ENCODE measurements at places on chromosomes 3 and 15.

GRCh38 chr3:194329583-194329965, 21.6 kb downstream of the CPN2 start:
- no peak for DNase-seq

- DNase-seq, result no peak
These were observed 204.0 kb downstream of the OSBPL10 start for GRCh38 chr3:31777092-31777491.

DNA sequence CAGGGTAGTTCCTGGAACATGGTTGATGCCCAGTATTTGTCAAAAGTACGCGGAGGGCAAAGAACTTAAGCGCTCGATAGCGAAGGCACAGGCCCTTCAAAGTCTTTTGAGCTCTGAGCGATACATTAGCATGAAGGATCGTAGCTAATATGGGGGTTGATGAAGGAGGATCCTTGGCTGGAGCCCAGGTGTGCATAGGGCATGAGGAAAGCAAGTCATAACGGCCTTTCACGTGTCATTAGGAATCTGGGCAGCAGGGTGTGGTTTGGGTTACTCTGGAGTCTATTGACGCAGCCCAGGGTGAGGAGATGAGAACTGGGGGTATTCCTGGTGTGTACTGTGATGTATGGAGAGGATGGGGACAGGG, 31.7 kb downstream of the SPINK8 start:
- DNase-seq, result peak; percentile 16

DNA sequence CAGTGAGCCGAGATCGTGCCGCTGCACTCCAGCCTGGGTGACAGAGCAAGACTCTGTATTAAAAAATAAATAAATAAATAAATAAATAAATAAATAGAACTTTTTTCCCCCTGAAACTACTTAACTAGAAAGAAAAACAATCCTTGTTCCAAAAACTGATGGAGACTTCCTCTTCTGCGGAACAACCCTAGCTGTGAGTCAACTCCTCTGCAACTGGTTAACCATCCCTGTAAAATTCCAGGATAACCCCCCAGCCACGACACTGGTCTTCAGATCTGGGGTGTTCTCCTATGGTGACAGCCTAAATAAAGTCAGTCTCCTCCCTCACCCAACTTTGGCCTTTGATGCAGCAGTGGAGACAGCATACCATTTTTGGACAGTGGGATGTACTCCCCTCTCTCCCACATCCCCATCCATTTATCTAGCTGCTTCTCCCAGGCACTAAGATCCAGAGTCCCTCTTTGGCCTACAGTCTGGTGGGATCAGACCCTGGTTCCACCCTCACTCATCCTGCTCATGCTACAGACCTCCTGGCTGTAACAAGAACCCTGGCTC, 352.6 kb downstream of the OCA2 start:
- DNase-seq, result no peak

DNA sequence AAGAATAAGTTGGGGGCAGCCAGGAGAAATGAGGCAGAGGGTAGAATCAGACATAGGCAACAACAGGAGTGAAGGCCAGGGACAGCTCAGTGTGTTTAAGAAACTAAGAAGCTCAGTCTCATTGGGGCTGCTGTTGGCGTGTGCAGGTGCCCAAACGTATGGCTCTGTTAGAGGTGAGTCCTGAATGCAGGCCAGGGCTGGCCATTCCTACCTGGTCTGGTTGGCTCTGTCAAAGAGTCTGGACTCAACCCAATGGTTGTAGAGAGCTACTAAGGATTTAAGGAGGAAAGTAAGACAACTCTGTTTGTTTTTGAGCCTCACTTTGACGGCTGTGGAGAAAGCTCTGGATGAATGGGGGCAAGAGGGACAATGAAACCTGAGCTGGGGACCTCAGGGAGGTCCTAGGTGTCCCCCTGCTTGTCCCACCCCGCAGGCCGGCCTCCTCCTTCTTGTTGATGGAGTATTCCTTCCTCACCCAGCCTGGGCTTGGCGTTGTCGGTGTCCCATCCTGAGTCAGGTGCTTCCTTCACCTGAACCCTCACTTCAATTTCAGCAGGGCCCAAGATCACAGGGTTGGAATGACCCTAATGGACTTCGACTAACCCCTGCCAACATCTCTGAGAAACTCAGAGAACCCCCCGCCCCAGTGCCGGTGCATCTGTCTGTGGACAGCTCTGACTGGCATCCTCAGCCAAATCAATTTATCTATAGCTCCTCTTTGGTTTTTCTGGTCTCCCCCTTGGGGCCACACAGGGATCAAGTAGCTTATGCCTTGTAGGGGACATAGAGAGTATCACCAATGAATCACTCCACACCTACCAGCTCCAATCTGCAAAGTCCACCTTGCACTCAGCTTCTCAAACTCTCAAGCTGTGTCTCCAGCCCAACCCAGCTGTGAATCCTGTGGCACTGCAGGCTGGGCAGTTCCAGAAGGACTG, 8.3 kb downstream of the ITGA11 start:
- no peak for DNase-seq

DNA sequence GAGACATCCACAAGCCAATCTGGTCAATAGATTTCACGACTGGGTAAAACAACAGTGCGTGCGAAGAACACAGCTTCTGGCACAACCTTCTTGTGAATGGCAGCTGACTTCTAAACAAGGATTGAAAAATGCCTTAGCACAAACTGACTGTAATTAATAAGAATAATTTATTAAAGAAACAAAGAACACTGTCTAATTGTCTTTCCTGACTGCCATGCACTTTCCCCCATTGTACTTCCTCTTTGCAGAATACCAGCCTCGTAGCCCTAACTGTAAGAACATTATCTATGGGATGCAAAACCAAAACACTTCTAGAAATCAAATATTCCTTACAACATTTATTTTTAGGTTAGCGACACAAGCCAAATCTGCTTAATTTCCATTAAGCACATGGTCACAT, 6.5 kb downstream of the FOXP1 start:
- DNase-seq, result no peak

GRCh38 chr15:90074916-90075315, 27.4 kb downstream of the IDH2 start:
- DNase-seq, result no peak

GRCh38 chr15:37034835-37035748, 65.3 kb downstream of the MEIS2 start:
- no peak for DNase-seq

DNA sequence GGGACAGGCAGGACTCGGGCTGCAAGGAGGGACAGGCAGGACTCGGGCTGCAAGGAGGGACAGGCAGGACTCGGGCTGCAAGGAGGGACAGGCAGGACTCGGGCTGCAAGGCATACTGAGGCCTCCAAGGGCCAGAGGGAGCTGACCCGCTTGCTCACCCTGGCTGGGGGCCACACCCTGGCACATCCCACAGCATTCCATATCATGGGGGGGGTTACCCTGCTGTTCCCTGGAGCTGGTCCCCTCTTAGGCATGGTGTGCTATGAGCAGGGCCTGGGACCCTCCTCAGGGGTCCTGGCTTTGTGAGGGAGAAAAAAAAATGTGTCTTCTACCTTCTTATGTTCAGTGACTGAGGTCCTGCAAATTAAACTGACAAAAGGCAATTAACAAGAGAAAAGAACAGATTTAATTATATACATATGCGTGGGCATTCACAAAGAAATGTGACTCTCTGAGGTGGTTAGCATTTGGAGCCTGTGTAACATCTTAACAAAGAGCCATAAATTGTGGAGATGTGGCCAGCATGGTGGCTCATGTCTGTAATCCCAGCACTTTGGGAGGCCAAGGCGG, 97.6 kb upstream of the ALDH1A3 start:
- no peak for DNase-seq

- peak; percentile 22 for DNase-seq
These were observed 215.5 kb upstream of the KCNMB2 start for GRCh38 chr3:178320456-178321351.

DNA sequence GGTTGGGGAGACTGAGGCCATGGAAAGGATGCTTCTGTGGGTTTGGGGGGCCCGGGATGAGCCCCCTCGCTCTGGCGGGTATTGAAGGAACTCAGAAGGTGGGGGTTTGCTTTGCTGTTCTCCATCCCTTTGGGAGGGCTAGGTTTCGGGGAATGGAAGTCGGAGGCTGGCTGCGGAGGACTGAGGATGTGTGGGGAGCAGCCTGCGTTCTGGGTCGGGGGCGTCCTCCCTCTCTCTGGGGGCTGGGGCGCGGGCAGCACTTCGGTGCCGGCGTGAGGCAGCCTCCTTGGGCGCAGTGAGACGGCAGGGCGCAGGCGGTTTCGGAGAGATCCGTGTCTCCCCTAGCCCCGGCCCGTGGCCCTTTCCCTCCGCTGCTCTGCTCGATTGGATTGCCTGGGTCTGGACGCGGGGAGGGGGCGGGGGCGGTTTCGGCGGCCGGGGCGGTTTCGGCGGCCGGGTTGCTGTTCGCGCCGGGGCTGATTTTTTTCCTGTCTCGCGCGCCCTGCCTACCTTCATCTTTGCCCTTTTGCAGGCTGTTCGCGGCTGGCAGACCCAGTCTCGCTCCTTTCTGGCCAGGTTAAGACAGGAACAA, 1.4 kb downstream of the PTPRG start:
- DNase-seq, result peak; percentile 51

GRCh38 chr3:186525369-186526255, 18.6 kb downstream of the CRYGS start:
- DNase-seq, result no peak

DNA sequence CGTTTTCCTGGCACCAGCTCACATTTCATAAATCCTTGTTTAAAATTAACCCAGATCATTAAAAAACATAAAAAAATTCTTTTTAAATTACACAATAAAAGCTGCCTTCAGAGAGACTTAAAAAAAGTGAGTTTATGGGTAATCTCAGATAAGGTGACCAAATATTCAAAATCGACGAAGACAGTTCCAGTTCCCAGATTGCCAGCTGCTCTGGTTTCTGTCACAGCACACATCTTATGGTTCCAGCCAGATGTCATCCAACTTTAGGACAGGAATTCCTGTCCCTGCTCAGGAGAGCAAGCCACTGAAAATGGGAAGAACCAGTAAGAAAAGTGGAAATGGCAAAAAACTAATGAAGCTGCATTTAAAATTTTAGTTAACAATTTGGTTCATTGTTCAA, 15.8 kb upstream of the ZNF770 start:
- no peak for DNase-seq

DNA sequence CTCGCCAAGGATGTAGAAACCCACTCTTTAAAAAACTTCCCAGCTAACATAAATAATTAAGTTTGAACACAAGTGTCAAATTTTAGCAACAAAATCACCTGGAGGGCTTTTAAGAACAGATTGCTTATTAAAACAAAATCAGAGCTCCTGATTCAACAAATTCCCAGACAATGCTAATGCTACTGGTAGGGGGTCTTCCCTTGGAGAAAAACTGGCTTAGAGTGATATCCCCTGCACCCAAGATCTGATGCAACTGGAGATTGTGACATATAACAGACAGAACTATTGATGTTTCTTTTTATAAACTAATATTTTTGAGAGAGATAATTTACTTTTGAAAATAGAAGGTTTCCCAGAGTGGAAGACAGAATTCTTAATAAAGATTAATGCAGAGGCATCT, 19.9 kb downstream of the IGSF10 start:
- DNase-seq, result no peak

- peak; percentile 0 for DNase-seq
These were observed 1064.5 kb downstream of the ZPLD1 start for GRCh38 chr3:103499132-103499900.

All from hepatic stellate cell (primary cell).